ENCODE measurements at places on chromosomes 5 and 9.

DNA sequence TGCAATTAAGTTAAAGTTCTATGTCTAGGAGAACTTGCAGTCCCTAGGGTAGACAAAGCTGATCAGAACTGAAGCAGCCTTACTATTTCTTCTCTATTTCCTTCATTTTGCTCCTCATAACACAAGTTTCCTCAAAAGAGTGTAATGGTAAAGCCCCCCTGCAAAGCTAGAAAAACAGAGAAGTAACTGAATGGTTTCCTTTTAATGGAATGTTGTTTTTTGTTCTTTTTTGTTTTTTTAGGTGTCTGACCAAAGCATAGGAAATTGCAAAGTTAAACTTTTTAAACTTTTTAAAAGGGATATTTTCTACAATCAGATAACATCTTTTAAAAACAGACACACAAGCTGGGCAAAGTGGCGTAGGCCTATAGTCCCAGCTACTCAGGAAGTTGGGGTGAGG, 145.7 kb downstream of the TLE1 start:
- DNase-seq: no peak

DNA sequence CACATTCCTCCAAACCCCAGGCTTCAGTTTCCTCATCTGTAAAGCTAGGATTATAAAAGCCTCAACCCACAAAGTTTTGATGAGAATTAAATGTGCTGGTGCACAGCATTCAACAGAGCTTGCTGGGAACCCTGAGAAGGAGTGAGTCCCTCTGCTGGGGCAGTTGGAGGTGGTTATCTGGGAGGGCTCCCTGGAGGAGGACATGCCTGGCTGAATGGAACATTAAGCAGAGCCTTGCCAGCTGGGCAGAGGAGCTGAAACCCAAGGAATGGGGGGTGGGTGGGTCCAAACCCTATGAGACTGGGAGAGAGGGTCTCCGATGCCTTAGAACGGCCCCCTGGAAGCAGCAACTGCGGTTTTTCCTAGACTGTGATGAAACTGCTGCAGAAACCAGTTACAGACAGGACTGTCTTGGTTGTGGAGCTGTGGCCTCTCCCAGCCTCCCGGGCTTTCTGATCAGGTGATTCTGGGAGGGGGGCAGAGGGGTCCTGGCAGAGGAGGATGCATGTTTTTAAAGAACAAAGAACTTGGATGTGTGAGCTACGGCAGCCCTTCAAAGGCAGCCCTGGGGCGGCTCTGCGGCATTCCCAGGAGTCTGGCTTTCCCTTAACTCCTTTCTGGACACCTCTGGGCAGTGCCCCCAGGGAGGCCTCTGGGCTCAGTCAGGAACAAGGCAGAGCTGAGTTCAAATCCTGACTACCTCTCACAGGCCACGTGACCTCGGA, 20.8 kb downstream of the FIBCD1 start:
- no peak for DNase-seq

DNA sequence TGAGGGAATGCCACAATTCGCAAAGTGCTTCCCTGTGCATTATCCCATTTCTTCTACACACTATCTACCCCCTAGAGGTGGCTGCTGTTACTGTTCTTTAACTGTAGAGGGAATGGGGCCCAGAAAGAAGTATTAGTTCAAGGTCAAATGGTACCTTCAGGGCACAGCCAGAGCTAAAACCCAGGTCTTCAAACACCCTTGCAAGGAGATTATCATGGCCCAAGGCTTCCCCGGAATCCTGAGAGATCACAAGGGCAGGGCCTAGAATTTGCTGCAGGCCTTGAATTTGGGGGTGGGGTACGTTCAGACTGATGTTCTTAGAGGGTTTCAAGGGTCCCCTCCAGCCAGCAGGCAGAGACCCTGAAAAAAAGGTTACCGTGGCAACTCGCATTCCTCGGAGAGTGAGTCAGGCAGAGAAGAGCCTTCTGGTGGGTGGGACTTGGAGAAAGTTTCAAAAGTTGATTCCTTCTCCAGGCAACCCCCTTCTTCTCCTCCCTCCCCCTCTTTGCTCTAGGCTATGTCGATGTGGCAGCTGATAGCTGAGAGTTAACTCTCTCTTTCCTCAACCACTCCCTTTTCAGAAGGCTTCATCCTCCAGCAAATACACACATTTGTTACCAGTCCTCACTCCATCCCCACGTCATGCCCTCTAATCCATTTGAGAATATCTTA, 1.9 kb downstream of the SPARC start:
- no peak for DNase-seq

GRCh38 chr9:90878562-90878961, 76.9 kb downstream of the SYK start:
- DNase-seq: no peak

DNA sequence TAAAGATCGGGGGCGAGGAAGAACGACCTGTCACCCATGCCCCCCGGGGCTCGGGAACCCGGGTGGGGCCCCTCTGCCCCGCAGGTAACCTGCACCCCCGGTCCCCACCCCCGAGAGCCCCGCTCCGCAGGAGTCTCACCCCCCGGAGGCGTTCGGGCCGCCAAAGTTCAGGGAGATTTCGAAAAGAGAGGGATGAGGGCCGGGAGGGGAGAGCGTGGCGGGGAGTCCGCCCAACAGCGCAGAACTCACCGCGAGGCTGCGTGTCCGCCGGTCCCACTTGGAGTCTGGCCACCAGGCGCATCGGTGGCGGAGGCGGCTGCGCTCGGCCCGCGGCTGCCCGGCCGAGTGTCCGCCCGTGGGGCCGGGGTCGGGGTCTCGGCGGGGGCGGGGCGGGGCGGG, at the start of gene PHF19:
Gene PHF19, minus strand, starts transcription at position 347 of the 399 bp plus-strand sequence. CDS start 2,447 bp downstream, outside the sequence.
- DNase-seq: no peak

DNA sequence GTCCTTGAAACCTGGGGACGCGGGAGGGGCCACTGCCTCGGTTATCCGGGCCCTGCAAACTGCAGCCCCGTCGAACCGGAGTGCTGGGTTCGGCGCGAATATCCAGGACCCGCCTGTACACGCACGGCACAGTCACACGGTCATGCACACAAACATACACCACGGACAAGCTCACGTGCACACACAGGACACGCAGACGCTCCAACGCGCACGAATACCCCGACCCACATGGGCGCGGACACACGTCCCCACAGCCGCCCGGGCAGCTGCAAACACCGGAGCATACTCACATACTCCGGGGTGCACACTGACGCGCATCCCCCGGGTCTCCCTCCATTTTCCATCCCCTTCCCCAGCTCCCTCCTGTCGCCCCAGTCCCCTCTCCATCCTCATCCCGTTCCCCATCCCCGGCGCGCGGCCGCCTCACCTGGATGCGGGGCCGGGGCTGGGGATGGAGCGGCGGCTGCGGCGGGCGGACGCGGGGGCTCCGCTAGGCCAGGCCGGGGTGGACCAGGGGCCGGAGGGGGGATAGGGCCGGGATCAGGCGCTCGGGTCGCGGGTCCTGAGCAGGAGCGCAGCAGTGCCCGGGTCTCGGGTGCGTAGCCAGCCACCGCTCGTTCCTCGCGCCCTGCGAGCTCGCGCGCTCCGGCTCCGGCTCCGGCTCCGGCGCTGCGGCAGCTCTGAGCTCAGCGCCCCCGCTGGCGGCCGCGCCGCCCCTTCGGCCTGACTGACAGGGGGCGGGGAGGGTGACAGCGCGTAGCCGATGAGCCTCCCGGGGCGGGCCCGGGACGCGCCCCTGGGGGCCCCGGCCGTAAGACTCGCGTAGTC, at the start of the genes EIF4E1B and SNCB:
Gene EIF4E1B, plus strand, starts transcription at position 823 of the 828 bp plus-strand sequence. CDS start 12,113 bp downstream, outside the sequence.
Gene SNCB, minus strand, starts transcription at position 682 of the 828 bp plus-strand sequence. CDS start 880 bp downstream, outside the sequence.
- no peak for DNase-seq

DNA sequence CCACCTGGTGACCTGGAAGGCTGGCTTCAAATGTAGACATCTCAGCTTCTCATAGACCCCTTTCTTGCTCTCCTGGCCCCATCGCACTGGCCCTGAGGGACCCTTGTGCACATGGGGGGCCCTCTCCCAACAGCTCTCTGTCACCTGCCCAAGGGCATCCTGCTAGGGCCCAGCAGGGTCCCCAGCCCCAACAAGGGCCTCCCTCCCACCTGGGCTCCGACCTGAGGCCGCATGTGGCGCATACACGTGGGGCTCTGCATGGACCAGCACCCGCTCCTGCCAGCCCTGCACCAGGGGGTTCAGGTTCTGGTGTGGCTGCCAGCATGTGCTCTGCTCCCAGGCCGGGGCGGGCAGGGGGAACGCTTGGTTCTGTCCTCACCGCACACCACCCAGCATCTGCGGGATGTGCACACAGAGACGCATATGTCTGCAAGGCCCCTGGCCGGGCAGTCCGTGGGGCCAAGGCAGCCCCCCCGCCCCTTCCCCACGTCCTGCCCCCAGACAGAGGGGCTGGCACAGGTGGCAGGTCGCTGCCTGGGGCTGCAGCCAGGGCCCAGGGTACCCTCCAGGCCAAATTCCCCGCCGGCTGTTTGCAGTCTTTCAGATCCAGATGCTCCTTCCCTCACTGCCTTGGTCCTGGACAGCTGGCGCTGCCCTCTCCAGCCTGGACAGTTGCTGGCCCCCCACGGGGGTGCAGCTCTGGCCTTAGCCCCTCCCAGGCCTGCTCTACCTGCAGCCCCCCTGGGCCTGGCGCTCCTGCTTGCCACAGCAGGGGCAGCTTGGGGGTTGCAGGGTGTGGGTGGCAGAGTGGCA, 17.9 kb upstream of the NRARP start:
- no peak for DNase-seq

DNA sequence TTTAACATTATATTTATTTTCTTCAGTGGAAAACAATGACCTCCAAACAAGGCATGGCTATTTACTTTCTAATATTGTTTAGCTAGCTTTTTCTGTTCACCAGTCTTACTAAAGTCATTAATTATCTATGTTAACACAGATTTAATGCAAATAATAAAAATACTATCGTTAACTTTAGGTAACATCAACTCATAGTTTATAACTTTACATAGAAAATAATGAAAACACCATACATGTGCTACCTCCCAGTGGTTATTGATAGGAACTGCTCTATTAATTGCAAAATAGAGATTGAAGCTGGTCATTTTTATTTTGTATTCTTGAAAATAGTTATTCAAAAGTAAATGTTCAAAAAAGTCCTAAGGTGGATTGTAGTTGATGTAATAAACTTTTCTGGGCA, 78.3 kb upstream of the HCN1 start:
- DNase-seq: no peak

- DNase-seq: no peak
Observed at GRCh38 chr5:32794086-32794485, 83.0 kb downstream of the NPR3 start.

GRCh38 chr5:90113108-90113507, 296.4 kb downstream of the CETN3 start:
- no peak for DNase-seq

- DNase-seq: peak; percentile 14
Observed at GRCh38 chr9:89743573-89744254, 138.9 kb downstream of the GADD45G start.

- DNase-seq: no peak
Observed at GRCh38 chr9:91208419-91208745, 153.3 kb downstream of the AUH start.

DNA sequence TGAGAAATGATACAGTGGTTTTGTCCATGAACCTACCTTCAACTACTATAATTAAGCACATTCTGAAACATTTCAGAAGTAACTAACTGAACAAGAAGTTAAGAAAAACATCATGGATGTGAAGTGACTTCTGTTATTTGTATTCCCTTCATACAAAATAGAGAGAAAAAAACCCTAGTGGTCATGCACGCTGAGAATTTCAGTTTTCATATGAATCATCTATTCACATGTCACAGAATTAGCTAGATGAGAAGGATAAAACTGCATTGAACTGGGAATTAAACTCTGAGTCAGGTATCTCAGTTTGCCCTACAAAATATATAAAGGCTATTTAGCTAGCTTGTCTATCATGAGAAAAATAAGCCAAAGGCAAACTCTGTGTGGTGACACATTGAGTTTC, 451.8 kb upstream of the FTMT start:
- DNase-seq: no peak

GRCh38 chr9:91245431-91246313, 116.0 kb downstream of the AUH start:
- no peak for DNase-seq

DNA sequence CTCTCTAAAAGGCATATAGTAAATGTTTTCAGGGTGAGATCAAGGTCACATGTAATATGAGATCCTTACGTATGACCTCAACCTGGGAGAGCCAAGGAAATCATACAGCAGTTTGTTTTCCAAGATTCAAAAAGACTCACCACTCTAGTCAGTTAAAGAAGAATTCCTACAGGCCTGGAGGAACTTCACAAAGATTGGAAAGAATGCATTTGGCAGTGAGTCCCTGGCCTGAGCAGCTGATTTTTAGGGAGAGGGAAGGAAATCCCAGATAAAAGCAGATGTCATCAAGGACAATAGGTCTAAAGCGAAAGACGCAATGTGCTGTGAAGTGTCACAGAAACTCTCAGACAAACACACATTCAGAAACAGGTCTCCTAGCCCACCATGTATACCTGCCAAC, 424.0 kb upstream of the ZNF462 start:
- no peak for DNase-seq

DNA sequence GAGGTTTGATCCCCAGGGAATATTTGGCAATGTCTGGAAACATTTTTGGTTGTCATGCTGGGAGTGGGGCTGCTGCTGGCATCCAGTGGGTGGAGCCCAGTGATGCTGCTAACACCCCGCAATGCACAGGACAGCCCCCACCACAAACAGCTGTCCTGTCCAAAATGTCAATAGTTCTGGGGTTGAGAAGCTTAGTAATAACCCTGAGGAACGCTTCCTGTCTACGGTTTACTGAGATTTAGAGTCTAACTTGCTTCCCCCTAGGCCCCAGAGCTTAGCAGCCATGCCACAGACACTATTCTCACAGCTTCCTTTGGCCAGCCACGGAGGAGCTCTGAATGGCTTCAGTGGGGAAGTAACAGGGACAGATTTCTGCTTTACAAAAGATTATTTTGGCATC, 66.5 kb downstream of the MSX2 start:
- DNase-seq: no peak

- DNase-seq: no peak
Observed at GRCh38 chr5:177043114-177043513, 20.6 kb downstream of the ZNF346 start.

DNA sequence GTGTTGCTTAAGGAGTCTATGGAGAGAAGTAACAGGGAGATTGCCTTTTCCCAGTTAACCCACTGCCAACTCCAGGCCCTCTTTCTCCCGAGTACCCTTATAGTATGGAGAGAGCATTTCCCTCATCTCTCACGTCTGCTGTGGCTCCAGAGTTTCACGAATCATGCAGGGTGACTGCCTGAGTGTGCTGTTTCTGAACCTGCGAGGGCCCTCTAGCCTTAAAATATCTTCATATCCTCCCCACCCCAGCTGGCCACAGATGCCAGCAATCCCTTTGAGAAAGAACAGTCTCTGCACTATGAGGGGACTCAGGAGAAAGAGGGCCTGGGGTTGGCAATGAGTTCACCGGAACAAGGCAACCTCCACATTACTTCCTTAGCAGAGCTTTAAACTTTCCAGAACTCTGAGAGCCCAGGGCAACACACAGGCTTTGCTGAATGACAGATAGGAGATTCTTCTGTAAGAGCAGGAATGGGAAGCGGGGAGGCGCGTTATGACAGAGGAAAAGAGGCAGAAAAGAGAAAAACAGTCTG, 81.6 kb upstream of the ANKH start:
- DNase-seq: no peak

GRCh38 chr9:12652973-12653372, 40.2 kb upstream of the TYRP1 start:
- DNase-seq: no peak

DNA sequence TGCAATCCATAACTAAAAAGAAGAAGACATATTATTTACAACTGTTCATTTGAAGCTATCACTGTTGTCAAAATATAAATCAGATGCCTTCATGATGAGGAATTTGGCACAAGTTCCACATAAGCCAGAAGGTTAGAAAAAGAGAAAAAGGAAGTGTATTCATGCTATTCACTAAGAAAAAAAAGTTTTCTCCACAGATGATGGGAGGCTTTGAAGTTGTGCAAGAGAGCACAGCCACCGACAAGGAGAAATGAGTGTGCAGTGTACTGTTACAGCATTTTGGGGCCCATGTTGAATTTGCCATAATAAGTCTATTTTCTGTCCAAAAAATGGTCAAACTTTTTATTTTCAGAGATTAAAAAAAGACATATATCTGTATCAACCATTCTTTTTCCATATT, 32.9 kb upstream of the IFNK start:
- DNase-seq: no peak
